ENCODE measurements at places on chromosomes 5 and 9.

- no peak for DNase-seq
Measured at GRCh38 chr9:120326049-120326693, 253.8 kb downstream of the CDK5RAP2 start.

GRCh38 chr5:33588654-33589372 lies 148.0 kb downstream of the TARS1 start:
- DNase-seq: no peak

GRCh38 chr9:103867886-103868285 lies 226.2 kb upstream of the SMC2 start:
- no peak for DNase-seq

DNA sequence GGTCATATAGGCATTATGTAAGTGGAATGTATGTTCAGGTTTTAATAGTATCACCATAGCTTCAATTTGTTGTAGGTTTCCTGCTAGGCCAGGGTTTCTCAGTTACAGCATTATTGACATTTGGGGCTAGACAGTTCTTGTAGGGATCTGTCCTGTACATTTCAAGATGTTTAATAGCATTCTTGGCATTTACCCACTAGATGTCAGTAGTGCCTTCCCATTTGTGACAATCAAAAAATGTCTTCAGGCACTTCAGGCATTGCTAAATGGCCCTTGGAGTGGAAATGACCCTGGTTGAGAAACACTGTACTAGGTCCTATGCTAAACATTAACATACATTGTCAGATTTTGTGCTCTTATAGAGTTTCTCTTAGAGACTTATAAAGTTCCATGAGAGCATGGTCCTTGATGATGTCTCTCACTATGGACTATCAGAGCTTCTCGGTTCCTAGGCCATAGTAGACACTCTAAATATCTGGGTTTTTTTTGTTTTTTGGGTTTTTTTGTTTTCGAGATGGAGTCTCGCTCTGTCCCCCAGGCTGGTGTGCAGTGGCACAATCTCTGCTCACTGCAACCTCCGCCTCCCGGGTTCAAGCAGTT lies 1.4 kb downstream of the KIF20A start:
- peak; percentile 84 for DNase-seq

DNA sequence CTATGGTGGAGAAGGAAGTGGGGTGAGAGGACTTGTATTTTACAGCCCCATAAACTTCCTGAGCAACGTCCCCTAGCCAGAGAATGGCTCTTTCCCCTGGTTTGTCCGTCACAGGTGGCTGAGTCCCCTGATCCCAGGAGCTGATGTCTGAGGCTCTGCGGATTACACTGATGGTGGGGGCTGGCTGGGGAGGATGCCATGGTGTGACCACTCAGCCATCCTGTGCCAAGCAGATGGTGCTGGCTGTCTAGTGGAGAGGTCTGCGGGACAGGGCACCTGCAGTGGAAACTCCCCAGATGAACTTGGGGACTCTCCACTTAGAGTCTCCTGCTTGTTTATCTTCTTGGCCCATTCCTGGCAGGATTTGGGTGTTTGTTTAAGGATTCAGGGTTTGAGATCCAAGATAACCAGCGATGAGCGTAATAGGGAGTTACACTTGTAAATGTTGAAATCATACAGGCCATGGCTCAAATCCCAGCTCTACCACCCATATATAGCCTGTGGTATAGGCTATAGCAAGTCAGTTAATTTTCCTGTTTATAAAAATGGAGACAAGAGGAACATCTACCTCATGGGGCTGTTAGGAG lies 4.7 kb upstream of the PTGS1 start:
- no peak for DNase-seq

- peak; percentile 92 for DNase-seq
Measured at GRCh38 chr9:132235894-132236661, 74.2 kb downstream of the NTNG2 start.
